ENCODE measurements at places on chromosomes 1 and 21.

DNA sequence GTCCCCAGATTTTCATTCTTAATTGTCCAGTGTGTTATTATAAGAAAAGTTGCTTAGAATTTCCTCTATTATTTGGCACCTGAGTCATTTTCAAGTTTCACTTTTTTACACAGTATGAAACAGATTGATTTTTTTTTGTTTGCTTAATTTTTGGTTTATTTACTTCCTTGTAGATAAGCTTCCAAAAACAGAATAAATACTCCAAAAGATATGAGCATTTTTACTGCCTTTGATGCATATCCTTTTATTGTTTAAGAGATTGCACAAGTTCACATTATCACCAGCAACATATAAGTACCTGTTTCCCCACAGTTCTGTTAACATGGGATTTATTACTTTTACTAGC is 36.3 kb upstream of the AHCYL1 start:
- DNase-seq = no peak

- DNase-seq = no peak
Measured at GRCh38 chr21:18914570-18914969, 511.0 kb upstream of the TMPRSS15 start.

GRCh38 chr1:172476218-172476811 is 32.4 kb upstream of the PIGC start:
- no peak for DNase-seq

GRCh38 chr1:155245163-155245524 is 10.1 kb downstream of the ENTREP3 start:
- no peak for DNase-seq

DNA sequence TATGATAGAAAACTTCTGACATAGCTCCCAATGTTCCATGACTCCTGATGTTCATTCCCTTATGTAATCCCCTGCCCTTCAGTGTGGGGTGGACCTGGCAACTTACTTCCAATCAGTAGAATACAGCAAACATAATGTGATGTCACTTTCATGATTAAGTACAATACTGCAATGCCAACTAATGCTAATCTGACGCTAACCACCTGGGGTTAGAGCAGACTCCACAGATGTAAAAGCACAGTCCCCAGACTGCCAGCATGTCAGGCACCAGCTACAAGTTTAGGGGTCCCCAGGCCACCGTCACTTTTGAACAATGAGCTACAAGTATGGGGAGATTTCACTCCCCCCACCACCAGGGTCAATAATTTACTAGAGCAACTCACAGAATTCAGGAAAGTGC is 32.3 kb upstream of the FBXO28 start:
- DNase-seq = no peak

GRCh38 chr1:172084876-172085275 is 243.6 kb downstream of the DNM3 start:
- DNase-seq = no peak

DNA sequence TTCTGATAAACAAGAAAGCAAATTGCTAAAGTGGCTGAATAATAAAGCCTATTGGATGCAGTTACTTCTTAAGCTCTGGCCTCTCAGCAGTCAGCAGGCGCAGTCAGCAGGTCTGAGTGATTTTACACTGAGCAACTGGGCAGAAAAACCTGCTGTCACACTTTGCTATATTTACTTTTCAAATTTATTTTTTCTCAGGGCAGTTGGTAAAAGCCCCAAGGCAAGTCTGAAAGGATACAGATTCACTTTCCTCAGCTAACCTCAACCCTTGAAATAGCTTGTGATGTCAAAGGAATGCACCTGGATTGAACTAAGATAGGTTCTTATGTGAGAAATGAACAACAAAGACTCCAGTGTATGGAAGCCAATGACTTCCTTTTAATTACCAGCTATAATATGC is 34.0 kb downstream of the ATP5PF start:
- no peak for DNase-seq

DNA sequence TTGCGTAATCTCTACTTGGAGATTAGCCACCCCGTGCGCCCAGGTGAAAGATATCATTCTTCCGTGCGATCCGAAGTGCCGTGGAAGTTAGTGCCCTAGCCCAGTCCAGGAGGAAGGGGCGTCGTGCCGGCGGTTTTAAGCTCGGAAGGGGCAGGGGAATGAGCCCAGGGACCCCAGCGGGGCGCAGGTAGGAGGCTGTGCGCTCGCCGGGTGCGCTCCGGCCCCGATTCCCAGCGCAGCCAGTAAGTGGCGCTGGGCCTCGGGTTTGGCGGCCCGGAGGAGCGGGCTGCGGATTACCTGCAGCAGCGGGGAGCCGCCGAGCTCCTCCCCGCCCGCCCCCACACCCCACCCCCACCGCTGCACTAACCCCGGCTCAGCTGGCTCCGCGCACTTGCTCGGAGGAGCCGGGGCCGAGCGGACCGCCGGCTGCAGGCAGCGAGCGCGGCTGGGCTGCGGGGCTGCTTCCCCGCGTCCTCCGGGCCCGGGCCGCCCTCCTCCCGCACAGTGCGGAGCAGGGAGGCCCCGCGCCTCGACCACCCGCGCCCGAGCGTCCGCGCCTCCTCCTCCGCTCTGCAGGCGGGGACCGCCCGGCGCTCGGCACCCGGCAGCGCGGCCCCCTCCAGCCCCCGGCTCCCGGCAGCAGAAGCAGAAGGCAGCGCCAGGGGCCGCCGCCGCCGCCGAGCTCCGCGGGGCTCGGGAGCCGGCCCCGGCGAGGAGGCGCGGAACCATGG is at the start of gene RYR2:
TSS of gene RYR2 (plus strand) at position 390 of the 731 bp plus-strand sequence. CDS start at position 728, 338 bp downstream.
- DNase-seq = no peak

DNA sequence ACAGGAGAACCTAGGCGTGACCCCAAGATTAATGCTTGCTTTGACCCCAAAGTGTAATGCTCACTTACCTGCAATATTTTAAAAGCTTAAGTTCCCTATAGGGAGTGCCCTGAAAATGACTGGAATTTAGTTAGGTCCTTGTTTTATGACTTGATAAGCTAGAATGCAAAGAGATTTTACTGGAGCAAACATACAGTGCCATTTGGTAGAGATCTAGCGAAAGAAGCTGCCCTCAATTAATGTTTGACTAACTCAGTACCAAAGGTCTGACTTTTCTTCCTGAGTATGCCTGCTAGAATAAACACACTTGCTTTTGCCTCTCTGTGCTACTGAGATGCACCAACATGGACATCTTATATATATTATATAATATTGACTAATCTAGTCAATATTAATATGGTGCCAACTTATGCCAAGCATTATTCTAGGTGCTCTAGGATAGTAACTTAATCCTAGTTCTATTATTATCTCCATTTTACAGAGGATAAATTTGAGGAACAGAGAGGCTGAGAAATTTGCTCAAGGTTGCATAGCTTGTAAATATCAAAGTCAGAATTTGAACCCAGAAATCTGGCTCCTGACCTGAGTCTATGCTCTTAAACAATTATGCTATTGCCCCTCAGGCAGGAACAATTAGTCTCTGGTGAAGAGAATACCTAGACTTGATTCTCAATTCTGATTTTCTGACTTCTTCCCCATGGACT is 18.2 kb downstream of the S100A10 start:
- no peak for DNase-seq

GRCh38 chr1:221858818-221859611 is 117.1 kb upstream of the DUSP10 start:
- no peak for DNase-seq

GRCh38 chr1:109484519-109484975 is 842 bp downstream of the ATXN7L2 start:
- no peak for DNase-seq

DNA sequence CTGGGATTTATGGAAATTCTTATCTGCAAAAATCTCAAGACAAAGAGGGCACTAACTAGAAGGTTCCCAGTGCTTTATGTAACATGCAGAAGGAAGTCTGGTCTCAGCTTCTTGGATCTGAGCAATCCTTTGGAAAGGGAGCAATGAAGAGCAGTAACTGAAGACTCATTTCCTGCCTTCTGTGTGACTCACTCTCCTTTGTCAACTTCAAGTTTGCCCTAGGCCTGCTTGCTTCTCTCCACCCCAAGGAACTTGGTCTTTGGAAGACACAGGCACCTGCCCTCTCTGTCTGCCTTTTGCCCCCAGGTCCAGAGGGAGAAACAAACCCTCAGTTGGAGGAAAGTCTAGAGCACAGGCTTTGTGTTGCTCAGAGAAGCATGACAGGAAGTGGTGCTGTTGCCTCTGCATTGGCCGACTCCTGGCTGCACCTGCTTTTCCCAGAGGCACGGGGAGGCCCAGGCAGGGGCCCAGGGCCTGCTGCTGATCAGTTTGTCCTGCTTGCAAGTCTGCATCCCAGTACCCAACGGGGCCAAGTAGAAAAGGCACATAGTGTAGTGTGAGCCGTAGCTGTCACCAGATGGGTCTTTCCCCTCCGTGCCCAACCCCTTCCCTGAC is 137.2 kb downstream of the DHRS3 start:
- no peak for DNase-seq

DNA sequence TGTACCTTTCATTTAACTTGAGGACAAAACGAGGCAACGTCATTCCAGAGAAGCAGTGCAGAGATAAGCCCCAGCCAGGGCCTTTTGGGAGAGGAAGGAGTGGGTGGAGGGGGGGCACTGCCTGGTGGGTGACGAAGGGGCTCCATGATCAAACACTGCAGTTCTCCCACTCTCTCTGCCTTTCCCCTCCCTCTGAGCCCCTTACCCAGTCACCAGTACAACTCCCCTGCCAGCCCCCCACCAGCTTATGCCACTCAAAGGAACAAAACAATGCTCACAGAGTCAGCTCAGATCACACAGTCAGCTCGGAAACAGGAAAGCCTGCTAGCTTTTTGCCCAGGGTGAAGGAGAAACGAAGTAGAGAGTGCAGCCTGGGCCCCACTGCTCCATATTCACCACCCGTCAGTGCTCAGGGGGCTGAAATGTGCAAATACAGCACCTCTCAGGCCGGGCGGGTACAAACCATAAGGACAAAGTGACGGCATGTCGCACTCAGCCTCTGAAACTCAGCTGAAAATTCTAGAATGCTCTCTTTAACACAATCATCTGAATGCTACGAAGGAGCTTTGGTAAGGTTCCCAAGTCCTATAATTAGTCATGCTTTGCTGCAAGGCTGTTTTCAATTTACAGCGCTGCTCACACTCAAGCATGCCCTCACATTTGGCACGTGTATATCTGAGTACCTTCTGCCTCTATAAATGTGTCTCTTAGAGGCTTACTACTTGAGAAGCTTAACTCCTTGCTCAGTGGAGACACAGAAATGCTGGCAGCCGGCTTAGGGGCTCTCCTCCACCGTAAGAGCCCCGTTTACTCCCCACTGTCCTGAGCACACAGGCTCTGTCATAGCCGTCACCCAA is 65.8 kb upstream of the RAB4A start:
- DNase-seq = no peak

GRCh38 chr1:75797273-75797588 is 549 bp downstream of the MSH4 start:
- DNase-seq = no peak

DNA sequence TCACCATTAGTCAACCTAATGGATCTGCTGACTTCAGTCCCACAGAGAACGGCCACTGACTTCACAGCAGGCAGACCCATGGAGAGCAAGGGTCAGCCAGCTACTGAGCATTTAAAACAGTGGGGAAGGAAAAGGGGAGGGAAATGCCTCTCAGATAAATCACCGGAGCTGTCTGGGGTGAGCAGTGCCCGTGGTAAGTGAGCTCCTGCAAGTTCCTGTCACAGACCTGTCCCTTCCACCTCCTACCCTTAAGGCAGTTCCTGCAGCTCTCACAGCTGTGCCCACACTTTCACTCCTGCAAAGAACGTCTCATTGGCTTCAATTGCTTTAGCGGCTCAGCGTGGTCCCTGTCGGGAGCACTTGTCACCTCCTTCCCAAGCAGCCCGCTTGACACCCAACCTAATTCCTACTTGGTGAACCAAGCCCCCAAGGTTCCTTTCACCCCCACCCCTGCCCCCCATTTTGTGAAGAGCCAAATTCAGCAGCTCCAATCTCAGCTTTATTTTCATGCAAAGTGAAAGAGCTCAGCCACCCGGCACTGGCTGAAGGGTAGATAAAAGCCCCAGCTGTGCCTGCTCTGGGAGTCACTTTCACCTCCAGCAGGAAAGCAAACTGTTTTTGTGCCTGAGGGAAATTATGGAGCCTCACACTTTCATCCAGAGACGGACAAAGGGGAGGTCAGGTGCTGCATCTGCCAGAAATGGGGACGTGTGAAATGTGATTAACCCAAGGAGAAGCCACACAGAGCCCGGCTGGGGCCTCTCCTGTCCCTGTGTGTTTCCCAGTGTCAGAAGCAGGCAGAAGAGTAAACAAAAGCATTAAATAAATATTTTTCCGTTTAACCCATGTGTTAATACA is 306.2 kb downstream of the TTLL7 start:
- DNase-seq = no peak

DNA sequence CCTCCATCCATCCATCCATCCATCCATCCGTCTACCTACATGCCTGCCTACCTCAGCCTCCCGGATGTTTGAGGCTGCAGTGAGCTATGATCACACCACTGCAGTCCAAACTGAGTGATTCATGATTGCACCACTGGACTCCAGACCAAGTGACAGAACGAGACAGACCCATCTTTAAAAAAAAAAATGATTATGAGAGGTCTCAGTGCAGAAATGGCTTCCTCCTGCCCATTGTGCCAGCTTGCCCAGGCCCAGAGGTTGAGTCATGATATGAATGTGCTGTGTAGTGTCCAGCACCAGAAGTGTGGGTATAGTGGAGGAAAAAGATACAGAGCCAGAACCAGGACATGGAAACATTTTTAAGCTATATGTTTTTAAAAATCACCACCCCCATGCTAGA is 149.9 kb downstream of the KIF26B start:
- no peak for DNase-seq

- no peak for DNase-seq
Measured at GRCh38 chr1:10538646-10539355, 64.1 kb downstream of the PEX14 start.

DNA sequence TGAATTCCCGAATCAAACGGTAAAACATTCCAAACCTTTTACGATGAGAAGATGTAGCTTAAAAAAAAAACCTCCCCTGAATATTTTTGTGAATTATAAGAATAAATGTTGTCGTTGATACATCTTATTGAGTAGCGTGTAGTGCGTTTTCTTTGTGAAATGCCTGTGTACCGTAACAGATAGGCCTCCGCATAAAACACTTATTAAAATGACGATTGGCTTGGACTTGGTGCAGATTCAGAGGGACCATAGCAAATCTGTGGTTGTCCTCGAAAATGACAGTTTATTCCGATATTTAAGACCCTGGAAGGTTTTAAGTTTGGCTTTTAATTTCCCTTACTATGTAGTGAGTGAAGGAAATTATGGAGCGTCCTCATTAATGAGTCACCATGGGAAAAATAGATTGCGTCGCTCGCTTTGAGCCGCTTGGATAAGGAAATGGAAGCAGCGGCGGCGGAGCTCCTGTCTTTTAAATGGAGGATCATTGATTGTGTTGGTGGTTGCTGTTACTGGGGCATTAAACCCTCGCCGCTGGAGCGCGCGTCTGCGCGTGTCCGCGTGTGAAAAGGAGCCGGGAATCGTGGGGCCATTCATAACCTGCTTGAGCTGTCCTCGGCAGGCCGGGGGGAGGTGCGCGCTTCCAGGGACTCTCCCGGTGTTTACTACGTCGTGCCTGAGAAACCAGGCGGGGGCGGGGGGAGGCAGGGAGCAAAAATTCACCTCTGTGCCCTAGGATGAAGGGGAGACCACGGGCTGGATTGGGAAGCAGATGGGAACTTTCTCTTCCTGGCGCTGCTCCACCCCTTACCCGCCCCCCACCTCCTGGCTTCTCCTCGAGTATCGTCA is 1.6 kb downstream of the SPEN start:
- DNase-seq = peak; percentile 90
